ENCODE measurements at places on chromosomes 11 and 22. TPM values are rescaled to one million over a fixed set of nuclear protein-coding genes. Genes with fewer than 3 reads are reported as not detected.

DNA sequence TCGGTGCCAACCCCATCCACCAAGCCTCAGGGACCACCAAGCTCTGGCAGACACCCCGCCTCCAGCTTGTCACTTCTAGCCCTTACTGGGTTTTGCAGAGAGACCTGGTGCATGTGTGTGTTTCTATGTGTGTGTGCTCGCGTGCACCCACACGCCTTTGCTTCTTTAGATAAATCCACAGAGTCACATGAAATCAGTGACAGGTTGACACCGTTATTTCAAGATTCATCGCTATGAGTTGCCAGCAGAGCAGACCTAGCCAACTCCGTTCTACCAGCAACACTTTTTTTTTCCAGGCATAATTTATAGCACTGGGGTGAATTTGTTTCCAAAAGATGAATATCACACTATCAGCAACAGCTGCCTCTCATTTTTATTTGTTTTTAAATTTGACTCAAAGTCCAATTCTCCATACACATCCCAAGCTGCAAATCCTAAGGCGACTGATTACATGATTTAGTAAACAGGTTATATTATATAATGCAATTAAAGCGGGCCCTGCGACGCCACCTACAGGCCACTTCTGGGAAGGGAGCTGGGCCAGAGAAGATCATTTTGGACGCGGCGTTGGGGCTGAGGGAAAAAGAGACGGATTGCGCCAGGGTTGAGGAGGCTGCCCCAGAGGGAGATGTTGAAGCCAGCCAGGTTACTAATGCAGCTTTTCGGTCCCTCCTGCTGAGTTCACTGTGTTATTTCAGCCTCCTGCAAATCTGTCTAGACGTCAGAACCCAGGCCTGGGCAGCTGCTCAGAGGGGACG lies 150.5 kb downstream of the FEZ1 start:
- peak; percentile 82 for DNase-seq
- no peak overlapping the region for H3K27ac ChIP-seq
- peaks cover 20% of the 10 kb centered on the region for H3K27me3 ChIP-seq
- H3K4me3 ChIP-seq: no peak overlapping the region

DNA sequence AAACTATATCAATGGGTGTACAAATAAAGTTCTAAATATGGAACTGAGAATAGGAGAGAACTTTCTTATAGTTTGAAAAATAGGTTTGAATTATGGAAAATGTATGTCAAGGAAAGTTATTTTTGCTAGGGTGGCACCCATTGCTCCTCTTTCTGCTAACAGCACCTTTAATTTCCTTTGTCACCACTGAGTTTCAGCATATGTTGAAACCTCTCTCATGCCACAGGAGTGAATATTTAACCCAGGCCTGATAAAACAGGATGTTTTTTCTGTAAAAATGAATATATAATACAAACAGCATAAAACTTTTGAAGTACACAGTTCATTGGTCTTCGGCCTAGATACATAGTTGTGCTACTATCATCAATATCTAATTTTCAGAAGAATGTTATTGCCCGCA lies 385.5 kb upstream of the ANO5 start:
- H3K27ac ChIP-seq: no peak overlapping the region
- H3K4me3 ChIP-seq: no peak overlapping the region
- H3K27me3 ChIP-seq: no peaks in the 10 kb centered on the region
- no peak for DNase-seq
- peaks cover 9% of the 10 kb centered on the region for H3K4me1 ChIP-seq
- peaks cover 14% of the 10 kb centered on the region for H3K36me3 ChIP-seq

DNA sequence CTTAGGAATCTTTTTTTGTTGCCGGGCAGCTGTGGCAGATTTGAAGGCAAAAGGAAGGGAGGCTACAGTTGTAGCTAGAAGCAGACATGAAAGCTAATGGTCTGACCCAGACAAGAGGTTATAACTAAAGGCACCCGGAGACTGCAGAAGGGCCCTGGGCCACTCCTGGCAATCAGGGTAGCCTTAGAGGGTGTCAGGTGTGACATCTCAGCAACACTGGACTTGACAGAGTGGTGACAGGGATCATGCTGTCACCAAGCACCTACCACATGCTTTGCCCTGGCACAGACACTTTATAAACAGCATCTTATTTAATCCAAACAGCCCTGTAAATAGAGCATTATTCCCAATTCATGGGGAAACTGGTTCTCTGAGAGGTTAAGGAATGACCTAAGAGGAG lies 25.7 kb downstream of the TUB start:
- H3K4me3 ChIP-seq: no peak overlapping the region
- no peak overlapping the region for H3K27ac ChIP-seq
- no peaks in the 10 kb centered on the region for H3K4me1 ChIP-seq

- H3K27ac ChIP-seq: no peak overlapping the region
- peaks cover 10% of the 10 kb centered on the region for H3K4me1 ChIP-seq
- no peak for DNase-seq
- no peaks in the 10 kb centered on the region for H3K27me3 ChIP-seq
- no peak overlapping the region for H3K4me3 ChIP-seq
Observed at GRCh38 chr11:86021377-86021776, 47.5 kb downstream of the PICALM start.

DNA sequence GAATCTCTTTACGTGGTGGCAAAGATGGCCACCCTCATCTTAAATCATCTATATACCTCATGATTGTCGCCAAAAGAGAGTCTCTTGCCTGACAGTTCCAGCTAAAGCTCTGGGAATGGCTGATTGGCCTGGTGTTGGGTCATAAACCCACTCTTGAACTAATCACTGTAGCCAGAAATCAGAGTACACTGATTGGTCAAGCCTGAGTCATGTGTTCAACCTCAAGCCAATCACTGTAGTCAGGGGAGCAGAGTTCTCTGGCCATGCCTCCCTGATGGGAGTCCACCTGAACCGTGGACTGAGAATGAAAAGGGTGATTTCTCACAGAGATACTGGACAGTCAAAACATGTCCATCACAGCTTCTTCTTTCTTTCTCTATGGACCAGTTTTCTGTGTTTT lies 45.8 kb downstream of the RCN1 start:
- no peak for DNase-seq
- H3K27ac ChIP-seq: no peak overlapping the region
- no peak overlapping the region for H3K4me3 ChIP-seq
- H3K36me3 ChIP-seq: no peaks in the 10 kb centered on the region
- no peaks in the 10 kb centered on the region for H3K27me3 ChIP-seq

DNA sequence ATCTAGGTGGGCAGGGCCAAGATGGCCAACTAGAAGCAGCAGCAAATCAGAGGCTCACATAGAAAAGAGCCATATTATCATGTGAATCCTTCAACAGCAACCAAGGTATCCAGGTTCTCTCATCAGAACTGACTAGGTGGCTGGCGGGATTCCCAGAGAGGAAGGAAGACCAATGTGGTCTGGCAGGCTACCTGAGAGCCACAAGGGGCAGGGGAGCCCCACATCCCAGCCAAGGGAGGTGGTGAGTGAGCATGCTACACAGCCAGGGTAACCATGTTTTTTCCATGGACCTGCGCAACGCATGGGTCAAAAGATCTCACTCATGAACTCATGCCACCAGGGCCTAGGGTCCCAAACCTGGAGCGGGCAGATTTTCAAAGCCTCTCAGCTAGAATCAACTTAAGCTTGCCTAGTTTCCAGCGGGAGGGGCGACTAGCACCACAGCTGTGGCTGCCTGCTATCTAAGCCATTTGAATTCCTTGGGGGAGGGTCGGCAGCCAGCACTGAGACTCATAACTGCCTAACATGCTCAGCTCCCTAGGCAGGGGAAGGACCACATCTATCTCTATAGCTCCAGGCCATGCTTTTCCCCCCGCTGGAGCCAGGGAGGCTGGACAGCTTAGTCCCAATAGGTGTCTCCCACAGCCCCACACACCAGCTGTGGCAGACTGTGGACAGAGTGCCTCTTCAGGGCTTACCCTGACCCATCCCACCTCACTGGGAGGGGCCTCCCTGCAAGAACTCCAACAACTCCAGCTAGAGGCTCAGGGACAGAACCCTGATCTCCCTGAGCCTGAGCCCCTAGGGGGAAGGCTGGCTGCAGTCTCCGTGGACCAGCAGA lies 28.7 kb upstream of the CASP12 start:
- no peak overlapping the region for H3K4me3 ChIP-seq
- H3K27me3 ChIP-seq: no peaks in the 10 kb centered on the region
- H3K36me3 ChIP-seq: peaks cover 61% of the 10 kb centered on the region
- 0 out of 2 replicates have a peak, but pooled peaks cover 3% of the 10 kb centered on the region for H3K4me1 ChIP-seq
- no peak overlapping the region for H3K27ac ChIP-seq

- H3K27ac ChIP-seq: no peak overlapping the region
- peaks cover 11% of the 10 kb centered on the region for H3K4me1 ChIP-seq
- no peak for DNase-seq
- no peaks in the 10 kb centered on the region for H3K27me3 ChIP-seq
Observed at GRCh38 chr11:10032935-10033334, 261.1 kb downstream of the SBF2 start.

DNA sequence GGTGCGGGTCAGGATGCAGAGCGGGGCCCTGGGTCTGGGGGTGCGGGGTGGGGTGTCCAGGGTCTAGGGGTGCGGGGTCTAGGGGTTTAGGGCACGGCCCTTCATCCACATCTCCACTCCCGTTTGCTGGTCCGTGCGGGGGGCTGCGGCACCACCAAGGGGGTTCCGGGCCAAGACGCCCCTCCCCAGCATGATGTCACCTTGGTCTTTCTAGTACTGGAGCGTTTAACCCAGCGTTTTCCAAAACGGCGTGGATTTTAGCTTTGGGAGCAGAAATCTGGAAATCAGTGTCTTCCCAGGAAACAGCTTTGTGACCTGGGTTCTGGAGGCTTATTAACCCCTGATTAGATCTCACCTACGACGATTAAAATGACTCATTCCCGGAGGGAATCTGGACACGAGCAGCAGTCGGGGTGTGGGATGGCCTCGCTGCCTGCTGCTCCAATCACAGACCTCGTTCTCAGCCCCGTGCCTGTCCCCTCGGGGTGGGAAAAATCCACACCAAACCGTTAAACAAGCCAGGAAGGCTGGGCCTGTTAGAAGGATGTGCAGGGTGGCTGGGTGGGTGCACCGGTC lies 759 bp downstream of the AP2A2 start:
- DNase-seq: no peak
- H3K4me3 ChIP-seq: peak overlapping the region; percentile 84
- peak overlapping the region; percentile 82 for H3K27ac ChIP-seq
- no peaks in the 10 kb centered on the region for H3K36me3 ChIP-seq

- no peak overlapping the region for H3K27ac ChIP-seq
- H3K27me3 ChIP-seq: no peaks in the 10 kb centered on the region
- peaks cover 3% of the 10 kb centered on the region for H3K36me3 ChIP-seq
- no peak for DNase-seq
- H3K4me3 ChIP-seq: no peak overlapping the region
Observed at GRCh38 chr22:30046716-30047363, 33.4 kb upstream of the HORMAD2 start.

DNA sequence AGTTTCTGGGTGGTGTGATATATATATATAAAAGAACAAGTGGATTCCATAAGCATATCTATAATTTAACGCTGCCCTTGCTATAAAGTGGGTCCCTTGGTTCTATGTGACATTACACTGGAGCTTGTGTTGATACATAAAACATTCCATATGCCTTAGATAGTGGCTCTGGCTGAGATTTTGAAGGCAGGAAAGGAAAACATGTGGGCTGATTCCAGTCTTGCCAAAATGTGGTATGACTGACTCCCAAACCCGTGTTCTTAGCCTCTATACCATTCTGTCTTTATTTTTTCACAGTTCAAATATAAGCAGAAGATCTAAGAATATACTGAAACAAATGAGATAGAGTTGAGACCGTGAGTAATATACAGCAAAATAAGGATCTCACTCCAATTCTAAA lies 522.8 kb upstream of the LRRC4C start:
- no peak overlapping the region for H3K4me3 ChIP-seq
- DNase-seq: no peak
- H3K4me1 ChIP-seq: 0 out of 2 replicates have a peak, but pooled peaks cover 3% of the 10 kb centered on the region
- H3K36me3 ChIP-seq: no peaks in the 10 kb centered on the region
- no peak overlapping the region for H3K27ac ChIP-seq

DNA sequence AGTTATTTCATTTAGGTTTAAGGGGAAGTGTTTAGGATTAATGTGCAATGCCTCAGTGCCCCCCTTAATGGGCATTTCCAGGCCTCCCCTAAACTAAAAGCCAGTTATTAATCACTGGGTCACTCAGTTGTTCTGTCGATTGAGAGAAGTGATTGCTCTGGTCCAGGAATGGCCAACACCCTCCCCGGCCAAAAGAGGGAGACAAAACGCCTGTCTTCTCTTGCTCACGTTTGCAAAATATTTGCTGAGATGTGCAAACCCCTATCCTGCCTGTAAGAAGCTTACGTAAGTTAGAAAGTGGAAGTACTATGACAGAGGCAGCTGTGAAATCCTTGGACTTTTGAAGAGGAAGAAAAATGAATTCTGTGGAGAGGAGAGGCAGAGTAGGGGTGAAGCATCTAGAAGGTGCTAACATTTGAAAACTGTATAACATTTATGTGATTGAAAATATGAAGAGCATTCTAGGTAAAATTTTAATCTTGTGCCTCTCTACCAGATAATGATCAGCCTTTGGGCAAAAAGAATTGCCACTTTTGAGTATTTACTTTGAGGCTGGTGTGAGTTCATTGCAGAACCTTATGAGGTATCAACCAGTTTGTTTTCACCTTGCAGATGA lies 37.7 kb downstream of the NTM start:
- H3K36me3 ChIP-seq: no peaks in the 10 kb centered on the region
- no peak overlapping the region for H3K4me3 ChIP-seq
- H3K4me1 ChIP-seq: peaks cover 14% of the 10 kb centered on the region

Gene SLC22A12
- total RNA-seq: not detected

Gene NLRP14
- 0.07 TPM for total RNA-seq

Gene UPK3A
- 0.23 TPM for total RNA-seq

Gene MS4A4A
- not detected for total RNA-seq

Gene PHF21A
- total RNA-seq: 29.4 TPM

Gene ME3
- total RNA-seq: 1.2 TPM

Gene CD248
- total RNA-seq: 2.6 TPM

Data from WTC11 (cell line).